ENCODE measurements at places on chromosomes 6 and 20. TPM values are rescaled to one million over a fixed set of nuclear protein-coding genes. Genes with fewer than 3 reads are reported as not detected.

PDE10A gene
- 89.7 TPM for total RNA-seq

CD83 gene
- 0.92 TPM for total RNA-seq

MUC22 gene
- total RNA-seq: not detected

FOXF2 gene
- total RNA-seq: 3.8 TPM

GNAS-AS1 gene
- total RNA-seq: 1.2 TPM

PSMB8 gene
- total RNA-seq: 51.9 TPM

SLC4A11 gene
- 1.0 TPM for total RNA-seq

RBPJL gene
- not detected for total RNA-seq

OR2W1 gene
- total RNA-seq: not detected

GPLD1 gene
- 0.14 TPM for total RNA-seq

ZBTB46 gene
- total RNA-seq: 9.7 TPM

NKAPL gene
- total RNA-seq: 1.8 TPM

CRISP2 gene
- not detected for total RNA-seq

OR12D3 gene
- total RNA-seq: not detected

DLGAP4 gene
- total RNA-seq: 10.1 TPM

SLX4IP gene
- total RNA-seq: 3.8 TPM

PACRG gene
- total RNA-seq: not detected

KIFC1 gene
- total RNA-seq: 1.4 TPM

CYB5R4 gene
- 2.8 TPM for total RNA-seq

OPRL1 gene
- total RNA-seq: 1.6 TPM

CRYBG1 gene
- total RNA-seq: 4.4 TPM

ZNF311 gene
- 1.9 TPM for total RNA-seq

ZC2HC1B gene
- total RNA-seq: not detected

TMEM170B gene
- total RNA-seq: 2.1 TPM

SLC44A4 gene
- total RNA-seq: not detected

GNL1 gene
- total RNA-seq: 53.8 TPM

ADGB gene
- not detected for total RNA-seq
